ENCODE measurements at places on chromosomes 2 and 18.

DNA sequence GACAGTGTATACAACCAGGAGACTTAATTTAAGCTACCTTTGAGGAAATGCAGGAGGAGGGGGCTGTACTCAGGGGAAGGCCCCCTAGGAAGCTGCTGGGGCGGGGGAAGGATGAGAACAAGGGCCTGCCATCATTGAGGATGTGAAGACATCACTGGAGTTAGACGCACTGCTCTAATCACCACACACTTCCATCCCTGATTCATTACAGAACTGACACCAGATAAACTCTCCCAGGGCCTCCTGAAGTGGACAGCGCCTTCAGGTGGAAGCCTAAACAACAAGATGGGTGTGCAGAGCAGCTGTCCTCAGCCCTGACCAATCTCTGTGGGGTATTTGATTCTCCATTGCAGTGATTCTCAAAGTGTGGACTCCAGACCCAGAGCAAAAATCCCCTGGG, 30.6 kb upstream of the SLC35G4 start:
- no peak for DNase-seq

DNA sequence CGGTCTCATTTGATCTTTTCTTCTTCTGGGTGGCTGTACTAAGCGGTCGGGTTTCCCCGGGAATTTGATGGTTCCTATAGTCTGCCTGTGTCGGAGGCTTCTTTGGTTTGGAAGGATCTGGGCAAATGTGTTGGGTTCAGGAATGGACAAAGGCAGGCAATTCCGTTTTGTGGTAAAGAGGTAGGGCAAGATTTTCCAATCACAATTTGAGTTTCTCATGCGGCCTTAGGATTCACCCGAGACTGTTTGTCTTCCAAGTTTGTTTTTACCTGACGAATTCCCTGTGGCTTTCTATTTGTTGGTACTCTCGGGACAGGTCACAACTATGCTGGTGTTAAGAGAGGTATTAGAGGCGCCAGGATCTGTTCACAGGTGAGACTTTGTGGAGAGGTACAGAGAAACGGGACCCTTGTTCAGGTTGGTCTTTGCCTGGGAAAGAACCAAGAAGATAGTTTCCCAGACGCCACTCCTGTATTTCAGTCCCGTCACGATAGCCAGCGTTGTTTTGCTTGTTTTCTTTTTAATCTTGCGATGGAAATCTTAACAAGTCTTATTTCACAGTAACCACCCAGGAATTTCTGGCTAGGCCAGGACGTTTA, 3.0 kb downstream of the SP5 start:
- DNase-seq, result no peak

DNA sequence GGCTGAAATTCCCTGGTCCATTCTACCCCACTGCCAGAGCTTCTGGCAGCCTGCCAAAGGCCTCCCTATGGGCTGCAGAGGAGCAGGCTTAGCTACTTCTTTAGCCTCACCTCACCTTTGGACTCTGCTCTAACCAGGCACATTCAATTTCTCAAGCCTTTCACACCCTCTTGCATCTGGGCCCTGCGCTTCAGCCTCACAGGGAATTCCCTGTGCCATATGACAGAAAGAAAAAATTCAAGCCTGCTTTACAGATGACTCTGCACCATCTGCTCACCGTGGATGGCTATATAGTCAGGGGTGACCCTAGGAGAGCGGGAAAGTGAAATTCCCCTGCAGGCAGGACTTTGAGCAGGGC, 62.5 kb downstream of the REEP1 start:
- no peak for DNase-seq

- no peak for DNase-seq
Observed at GRCh38 chr18:79250301-79250981, 145.3 kb upstream of the NFATC1 start.

DNA sequence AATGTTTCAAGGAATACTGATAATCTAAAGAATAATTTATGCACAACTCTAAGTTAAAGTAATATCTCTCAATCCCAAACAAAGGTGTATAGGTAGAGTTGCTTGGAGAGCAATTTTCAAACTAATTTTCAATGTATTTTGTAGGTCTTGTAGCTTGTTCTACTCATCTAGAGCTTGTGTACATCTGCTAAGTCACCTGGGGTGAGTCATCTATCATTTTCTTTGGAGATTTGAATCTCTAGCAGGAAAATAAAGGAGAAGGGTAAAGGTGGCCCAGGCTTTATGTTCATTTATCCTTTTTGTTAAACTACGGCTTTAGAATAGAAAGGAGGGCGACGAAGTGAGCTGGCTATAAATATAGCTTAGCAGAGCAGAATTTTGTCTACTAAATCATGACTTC, 76.8 kb upstream of the THUMPD2 start:
- no peak for DNase-seq

DNA sequence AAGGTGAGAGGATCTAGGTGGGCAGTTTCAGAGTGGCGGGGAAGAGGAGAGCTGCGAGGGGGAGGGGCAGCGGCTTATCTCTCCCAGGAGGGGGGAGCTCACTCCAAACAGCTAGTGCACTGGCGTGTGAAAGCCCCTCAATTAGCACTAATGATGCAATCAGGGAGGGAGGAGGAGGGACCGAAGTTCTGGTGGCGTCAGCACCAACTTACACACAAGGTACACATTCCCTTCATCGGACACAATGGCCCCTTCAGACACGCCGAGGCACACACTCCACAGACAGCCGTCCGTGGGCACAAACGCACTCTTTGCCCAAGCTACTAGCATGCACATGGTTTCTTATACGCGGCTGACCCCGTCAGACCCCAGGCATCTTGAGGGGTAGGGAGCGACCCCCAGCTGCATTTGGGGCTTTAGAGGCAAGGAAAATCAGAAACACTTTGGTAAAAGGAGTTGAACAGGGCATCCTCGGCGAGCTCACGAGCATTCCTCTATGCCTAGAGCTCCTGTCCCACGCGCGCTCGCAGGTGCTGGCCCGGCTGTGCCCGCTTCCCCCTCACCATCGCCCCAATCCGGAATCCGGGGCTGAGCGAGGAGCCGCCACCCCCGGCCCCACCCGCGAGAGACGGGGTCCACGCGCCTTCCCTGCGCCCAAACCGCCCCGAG, 868 bp upstream of the PKDCC start:
- DNase-seq, result no peak

- no peak for DNase-seq
Observed at GRCh38 chr2:224469374-224469964, 67.6 kb upstream of the FAM124B start.

DNA sequence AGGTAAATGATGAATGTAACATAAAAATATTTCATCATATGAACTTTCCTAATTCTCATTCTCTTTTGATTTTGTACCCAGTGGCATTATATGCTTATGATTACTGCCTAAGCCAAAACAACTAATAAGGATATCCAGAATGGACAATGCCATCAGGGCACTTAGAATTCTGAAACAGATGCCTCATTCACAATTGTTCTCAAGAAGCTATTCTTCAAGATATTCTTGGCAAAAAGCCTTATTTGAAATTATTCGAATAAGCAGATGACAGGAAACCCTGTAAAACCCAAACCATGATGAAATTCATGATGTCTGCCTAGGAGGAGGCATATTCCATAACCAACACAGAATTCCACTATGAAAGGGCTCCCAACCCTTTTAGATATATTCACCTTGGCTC, 353.2 kb upstream of the TRIB2 start:
- no peak for DNase-seq

GRCh38 chr2:24026233-24026632, 16.3 kb downstream of the MFSD2B start:
- DNase-seq, result no peak

- no peak for DNase-seq
Observed at GRCh38 chr2:21710031-21710430, 586.3 kb downstream of the TDRD15 start.

GRCh38 chr18:2655178-2655953, at the start of gene SMCHD1:
Gene SMCHD1, plus strand, starts transcription at chr18:2655726. Its CDS starts 350 bp downstream, at chr18:2656076.
- DNase-seq, result peak; percentile 1

GRCh38 chr18:8264861-8265411, 344.3 kb upstream of the RAB12 start:
- no peak for DNase-seq

- DNase-seq, result no peak
Observed at GRCh38 chr2:30122362-30122761, 24.4 kb upstream of the YPEL5 start.

DNA sequence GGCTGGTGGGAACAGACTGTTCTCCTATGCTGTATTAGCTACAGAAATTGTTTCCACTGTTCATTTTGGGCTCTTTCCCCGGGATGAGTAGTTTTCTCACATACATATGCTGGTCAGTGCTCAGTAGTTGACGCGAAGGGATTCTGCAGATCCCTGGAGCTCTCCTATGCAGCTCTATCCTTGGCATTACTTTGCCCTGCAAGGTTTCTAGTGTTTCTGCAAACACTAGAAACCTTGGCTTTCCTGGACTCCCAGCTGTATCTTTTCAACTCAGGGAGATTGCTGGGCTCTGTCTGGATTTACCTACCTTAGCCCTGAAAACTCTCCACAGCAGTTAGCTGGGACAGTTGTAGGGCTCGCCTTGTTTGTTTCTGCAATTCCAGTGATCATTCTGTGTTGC, 10.9 kb downstream of the KIAA1328 start:
- no peak for DNase-seq

- no peak for DNase-seq
Observed at GRCh38 chr2:88398180-88398579, 54.3 kb downstream of the FOXI3 start.

DNA sequence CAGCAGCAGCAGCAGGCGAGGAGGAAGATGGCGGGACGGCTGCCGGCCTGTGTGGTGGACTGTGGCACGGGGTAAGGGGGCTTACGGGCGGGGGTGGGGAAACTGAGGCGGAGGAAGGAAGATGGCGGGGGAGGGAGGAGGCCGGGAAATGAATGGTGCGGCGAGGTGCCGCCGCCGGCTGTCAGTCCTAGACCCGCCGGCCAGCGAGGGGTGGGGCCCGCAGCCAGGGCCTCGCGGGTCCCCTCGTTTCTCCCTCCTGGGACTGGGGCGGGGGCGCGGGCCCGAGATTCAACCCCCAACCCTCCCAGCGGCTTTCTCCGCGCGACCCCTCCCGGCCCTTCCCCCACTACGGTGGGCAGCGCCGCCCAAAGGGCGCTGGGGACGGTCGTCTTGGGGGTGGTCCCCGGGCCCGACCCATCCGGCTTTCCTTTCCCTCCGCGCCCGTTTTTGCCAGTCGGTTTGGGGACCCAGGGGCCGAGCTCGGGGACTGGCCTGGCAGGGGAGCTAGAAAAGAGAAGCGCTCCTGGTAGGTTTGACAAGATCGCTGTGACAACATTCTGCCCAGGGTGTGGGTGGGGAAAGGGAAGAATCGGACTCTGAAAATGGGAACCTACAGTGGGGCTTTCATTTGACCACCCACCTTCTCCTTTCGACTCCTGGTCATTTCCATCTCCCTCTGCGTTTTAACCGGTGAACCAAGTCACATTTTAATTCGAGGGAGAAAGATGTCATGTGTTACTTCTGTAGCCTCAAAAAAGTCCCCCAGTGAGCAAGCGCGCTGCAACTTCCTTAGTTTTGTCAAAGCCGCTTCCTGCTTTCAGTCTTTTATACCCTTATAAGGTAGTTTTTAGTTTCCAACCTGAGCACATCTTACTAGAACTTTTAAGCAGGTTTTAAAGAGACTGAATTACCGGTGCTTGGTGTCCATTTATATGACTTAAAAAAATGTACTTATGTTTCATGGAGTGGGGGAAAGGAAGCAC, 655 bp downstream of the ACTR3 start:
- DNase-seq, result no peak

DNA sequence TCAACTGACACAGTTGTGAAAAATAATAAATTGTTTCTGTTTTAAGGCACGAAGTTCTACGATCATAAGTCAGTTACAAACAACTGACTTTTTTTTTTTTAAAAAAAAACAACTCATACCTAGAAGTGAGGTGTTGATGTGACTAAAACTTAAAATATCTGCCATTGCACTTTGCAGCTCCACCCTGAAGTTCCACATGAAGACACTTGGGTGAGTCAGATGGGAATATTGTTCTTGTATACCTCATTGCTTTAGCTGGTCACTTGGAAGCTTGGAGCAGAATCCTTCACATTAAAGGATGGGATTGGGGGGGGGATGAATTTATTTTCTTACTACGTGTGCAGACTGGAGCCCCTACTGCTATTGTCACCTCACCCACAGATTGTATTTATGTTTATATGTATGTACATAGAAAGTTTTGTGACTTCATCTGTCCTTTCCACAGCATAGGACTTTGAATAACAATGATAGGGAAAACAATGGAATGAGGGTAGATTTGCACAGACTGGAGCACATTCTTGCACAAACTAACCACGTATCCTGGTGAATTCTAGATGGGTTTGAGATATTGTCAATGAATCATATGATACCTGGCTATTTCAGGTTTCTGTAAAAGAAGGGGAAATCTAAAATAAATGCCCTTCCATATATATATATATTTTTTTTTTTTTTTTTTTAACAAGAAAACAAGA, 57.9 kb upstream of the ARHGAP15 start:
- no peak for DNase-seq

GRCh38 chr2:132804051-132804450, 134.0 kb upstream of the LYPD1 start:
- DNase-seq, result no peak

- no peak for DNase-seq
Observed at GRCh38 chr2:16062471-16063250, 122.3 kb downstream of the MYCN start.

- peak; percentile 16 for DNase-seq
Observed at GRCh38 chr2:150485114-150485870, 2.2 kb downstream of the RND3 start.

DNA sequence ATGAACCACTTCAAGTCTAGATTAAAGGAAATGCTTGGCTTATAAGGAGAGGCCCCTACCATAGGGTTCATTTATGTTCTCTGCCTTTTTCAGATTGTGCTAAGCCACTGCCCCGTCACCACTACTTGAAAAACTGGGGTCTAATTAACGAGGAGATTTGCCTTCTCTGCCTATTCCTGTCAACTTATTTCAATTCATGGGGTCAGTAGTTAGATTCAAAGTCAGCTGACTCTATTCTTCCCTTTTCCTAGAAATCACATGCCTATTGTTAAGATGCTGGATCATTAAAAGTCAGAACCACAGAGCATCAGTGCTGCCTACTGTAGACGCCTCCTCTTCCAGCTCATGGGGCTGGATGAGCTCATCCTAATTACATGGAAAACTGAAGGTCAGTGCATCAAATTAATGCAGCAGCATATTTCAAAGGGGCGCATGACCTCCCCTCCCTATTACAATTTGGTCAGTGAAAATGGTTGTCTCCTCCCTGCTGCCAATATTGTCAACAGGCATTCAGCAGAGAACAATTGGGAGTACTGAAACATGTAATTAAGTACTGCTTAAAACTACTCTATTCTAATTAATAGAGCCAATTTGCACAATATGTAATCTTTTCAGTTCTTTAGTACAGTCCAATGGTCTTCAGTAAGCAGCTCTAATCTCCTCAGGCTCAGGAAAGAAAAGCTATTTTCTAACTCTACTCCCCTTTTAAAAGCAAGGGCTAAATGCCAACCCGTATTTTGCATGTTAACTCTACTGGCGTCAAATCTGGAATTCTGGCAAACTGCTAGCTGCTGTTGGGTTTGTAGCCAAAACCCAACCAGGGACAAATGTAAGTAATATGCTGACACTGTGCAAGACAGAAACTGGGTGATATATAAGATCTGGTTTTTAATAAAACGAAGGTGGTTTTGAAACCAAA, 117.4 kb upstream of the ITGB6 start:
- no peak for DNase-seq

GRCh38 chr2:159907909-159908308, 109.9 kb upstream of the CD302 start:
- DNase-seq, result no peak

Data from NCI-H187 treated with DMSO at 0.1 percent for 48 hours (cell line).